ENCODE measurements at places on chromosomes 16 and 17.

DNA sequence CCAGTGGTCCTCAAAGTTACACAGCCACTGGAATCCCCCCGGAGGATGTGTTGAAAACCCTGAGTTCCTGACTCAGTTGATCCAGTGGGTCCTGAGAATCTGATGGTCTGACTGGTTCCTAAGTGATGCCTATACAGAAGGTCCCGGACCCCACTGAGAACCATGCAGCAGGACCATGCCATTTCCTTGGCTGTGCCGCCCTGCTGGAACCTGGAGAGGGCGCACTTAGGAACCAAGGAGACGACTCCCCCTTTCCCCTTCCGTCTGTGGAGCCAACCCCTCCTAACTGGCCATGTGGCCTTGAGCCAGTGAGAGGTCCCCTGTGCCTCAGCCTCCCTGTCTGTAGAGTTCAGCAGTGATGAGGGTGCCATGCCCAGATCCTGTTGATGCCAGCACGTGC lies 22.0 kb downstream of the C16orf74 start:
- no peak for DNase-seq

GRCh38 chr16:30406795-30407101 lies 658 bp upstream of the ZNF771 start:
- no peak for DNase-seq

DNA sequence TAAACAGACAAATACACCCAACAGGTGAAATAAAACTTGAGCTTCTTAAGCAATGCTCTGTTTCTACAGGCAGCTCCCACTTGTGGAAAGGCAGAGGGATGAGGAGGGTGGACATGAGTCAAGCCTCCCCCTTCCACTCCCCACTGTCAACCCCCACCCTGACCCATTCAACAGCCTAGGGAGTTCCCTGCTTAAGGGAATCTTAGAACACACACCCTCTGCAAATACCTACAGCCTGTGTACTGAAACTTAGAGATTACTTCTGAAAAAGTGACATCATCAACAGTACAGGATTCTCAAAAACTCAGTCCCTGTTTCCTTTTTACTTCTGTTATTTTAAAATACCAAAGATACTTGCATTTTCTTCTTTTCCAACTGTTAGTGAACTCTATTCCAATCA lies 345.4 kb downstream of the SOX9 start:
- DNase-seq: no peak

- no peak for DNase-seq
Measured at GRCh38 chr17:47641202-47641601, 8.5 kb upstream of the KPNB1 start.

GRCh38 chr17:80872501-80873306 lies 118.9 kb upstream of the CHMP6 start:
- DNase-seq: no peak

GRCh38 chr17:72591289-72592241 lies 470.7 kb downstream of the SOX9 start:
- DNase-seq: no peak

DNA sequence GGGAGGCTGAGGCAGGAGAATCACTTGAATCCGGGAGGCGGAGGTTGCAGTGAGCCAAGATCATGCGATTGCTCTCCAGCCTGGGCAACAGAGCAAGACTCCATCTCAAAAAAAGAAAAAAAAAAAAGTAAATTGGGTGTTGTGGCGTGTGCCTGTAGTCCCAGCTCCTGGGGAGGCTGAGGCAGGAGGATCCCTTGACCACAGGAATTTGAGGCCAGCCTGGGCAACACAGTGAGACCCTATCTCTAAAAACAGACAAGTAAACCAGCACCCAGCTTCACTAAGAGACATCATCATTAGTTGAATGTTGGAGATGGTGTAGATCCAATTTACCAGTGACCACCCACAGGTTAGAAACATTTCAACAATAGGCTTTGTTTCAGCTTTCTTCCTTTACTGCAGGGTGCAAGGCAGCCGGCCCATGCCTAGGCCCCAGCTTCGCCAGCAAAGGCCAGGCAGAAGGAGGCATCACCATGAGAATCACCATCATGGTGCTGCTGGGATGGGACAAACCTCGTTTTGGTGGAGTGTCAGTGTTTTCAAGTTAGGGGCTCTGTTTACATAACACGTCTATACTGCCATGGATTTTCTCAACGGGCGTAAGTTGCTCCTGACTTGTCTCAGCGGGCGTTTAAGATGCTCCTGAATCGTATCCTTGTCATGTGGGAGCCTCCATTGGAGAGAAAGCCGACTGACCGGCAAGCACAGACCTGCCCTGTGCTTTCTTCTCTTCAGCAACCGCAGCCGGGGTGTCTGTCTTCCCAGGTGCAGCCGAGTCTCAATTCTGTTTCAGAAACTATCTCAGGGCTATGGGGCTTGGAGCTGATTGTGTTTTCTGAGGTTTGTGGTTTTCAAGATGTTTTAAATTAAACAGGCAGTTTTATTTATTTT lies 7.3 kb downstream of the TCF25 start:
- no peak for DNase-seq

DNA sequence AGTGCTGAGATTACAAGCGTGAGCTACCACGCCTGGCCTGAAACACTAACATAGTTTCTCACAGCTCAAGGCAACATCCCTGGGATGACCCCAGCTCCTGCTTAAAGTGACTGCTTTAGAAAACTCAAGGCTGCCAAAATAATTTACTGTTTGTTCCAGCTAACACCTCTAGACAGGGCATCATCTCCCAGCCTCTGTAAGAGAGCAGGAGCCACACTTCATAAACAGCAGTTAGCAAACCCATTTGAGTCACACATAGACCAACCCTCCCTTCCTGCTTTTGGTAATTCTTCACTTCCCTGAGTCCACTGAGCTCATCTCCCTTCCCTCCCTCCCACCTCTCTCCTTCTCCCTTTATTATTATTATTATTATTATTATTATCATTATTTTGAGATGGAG lies 201.3 kb downstream of the XYLT1 start:
- no peak for DNase-seq

- DNase-seq: no peak
Measured at GRCh38 chr16:75097941-75098901, 18.4 kb downstream of the LDHD start.

DNA sequence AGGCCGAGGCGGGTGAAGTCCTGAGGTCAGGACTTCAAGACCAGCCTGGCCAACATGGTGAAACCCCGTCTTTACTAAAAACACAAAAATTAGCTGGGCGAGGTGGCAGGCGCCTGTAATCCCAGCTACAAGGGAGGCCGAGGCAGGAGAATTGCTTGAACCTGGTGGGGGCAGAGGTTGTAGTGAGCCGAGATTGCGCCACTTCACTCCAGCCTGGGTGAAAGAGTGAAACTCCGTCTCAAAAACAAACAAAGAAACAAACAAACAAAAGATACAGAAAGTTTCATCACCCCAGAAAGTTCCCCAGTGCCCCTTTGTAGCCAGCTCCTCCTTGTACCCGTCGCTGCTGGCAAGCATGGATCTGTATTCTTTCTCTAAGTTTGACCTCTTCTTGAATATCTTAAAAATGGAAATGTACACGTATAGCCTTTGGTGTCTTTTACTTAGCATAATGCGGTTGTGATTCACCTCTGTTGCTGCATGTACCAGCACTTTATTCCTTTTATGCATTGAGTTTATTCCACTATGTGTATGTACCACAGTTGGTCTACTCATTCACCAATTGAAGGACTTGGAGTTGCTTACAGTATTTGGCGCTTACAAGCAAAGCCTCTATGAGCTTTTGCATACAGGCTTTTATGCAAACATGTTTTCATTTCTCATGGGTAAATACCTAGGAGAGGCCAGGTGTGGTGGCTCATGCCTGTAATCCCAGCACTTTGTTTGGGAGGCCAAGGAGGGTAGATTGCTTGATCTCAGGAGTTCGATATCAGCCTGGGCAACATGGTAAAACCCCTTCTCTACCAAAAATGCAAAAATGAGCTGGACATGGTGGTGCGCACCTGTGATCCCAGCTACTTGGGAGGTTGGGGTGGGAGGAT lies 87.5 kb upstream of the CLEC18A start:
- no peak for DNase-seq

DNA sequence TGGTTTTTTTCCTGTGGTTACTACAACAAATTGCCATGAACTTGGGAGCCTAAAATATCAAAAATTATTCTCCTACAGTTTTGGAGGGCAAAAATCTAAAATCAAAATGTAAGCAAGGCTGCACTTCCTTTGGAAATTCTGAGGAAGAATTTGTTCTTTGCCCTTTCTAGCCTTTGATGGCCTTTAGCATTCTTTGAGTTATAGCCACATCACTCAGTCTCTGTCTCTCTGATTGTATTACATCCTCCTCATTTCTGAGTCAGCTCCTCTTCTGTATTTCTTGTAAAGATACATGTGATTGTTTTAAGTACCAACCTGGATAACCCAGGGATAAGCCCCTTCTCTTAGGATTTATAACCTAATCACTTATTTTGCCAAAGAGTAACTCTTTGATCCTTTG lies 282.0 kb downstream of the BCAS3 start:
- no peak for DNase-seq

DNA sequence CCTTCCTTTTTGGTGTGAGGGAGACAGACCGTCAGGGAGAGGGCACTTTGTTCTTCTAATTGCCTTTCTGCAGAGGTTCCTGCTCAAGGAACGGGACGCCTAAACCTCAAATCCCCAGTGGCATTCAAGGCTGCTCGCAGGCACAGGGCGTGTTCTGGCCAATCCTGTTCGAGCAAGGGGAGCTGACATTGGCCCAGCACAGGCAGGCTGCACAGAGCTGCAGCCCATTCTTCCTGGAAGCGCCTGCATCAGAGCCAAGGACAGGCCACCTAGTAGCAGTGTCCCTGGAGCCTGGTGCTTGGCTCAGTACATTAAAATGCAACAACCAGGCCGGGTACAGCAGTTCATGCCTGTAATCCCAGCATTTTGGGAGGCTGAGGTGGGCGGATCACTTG lies 72.2 kb upstream of the CREBBP start:
- DNase-seq: no peak

GRCh38 chr17:55680686-55681341 lies 41.9 kb downstream of the TMEM100 start:
- DNase-seq: no peak

DNA sequence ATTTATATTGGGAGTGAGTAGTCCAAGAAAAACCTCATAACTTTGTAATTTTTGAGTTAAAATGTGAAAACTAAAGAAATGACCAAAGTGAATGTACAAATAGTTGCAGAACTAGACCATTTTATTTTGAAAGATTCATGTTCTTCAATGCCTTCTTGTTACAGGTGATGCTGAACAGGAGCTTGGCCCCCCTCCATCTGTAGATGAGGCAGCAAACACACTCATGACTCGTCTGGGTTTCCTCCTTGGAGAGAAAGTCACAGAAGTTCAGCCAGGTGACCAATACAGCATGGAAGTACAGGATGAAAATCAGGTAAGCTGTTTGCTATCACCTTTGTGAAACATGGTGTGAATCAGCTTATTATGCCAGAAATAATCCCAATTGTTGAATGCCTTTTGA lies 227.8 kb downstream of the TANC2 start:
- DNase-seq: no peak

- DNase-seq: no peak
Measured at GRCh38 chr17:22600644-22601298, 908.4 kb downstream of the KCNJ18 start.

GRCh38 chr16:89442990-89443726 lies 47.2 kb downstream of the ANKRD11 start:
- no peak for DNase-seq

DNA sequence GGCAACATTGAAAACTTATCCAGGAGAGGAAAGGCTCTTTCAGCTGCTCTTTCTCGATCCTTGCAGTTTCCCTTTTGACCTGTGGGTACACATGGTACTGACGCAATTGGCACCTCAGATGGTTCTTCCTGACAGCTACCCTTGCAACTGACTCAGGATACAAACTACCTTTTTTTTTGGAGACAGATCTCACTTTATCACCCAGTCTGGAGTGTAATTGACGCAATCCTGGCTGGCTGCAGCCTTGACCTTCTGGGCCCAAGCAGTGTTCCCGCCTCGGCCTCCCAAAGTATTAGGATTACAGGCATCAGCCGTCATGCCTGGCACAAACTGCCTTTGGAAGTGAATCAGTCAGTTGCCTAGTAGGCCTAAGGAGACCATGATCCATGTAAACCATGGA lies 607.2 kb downstream of the WWOX start:
- DNase-seq: no peak

- no peak for DNase-seq
Measured at GRCh38 chr16:67027046-67027445, 1.9 kb upstream of the CBFB start.

- DNase-seq: no peak
Measured at GRCh38 chr17:12571606-12572005, 94.1 kb upstream of the MYOCD start.

- no peak for DNase-seq
Measured at GRCh38 chr17:82134101-82134500, 36.1 kb upstream of the FASN start.

GRCh38 chr17:55577687-55578086 lies 66.4 kb upstream of the SMIM36 start:
- DNase-seq: no peak

GRCh38 chr17:33895491-33895890 lies 359.6 kb upstream of the CCL2 start:
- DNase-seq: no peak

DNA sequence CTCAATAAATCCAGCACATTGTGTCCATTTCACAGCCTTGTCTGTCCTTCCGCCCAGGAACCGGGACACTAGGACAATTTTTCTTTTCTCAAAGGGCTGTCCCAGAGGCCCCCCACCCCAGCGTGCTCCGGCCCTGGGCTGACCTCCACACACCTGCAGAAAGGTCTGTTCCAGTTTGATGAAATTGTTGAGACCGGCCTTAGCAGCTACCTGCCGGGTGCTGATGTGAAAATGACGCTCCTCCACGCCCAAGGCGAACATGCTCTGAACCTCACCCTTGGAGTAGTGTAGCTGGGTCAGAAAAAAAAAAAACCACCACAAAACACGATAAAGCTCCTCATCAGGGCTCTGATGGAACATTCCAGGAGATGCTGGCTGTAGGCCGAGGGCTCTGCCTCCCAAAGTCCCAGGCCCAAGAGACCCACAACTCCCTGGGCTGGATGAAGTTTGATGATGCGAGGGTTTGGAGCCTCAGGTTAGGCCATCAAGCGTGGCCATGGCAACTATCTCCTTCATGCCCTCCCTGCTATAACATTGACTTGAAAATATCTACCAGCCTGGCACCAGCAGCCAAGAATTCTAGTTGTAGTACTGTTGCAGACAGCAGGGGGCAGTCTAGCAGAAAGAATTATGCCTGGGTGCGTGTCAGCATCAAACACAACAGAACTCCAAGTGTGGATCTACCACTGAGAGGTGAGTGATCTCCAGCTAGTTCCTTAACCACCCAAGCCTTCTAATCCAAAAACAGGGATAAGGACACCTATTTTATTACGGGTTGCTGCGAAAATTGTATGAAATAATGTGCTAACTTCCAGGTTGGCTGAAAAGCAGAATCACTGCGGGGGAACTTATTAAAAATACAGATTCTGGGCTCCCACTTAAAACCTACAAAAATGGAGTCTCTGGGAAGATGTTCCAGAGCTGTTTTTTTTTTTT lies 62.1 kb downstream of the RMI2 start:
- DNase-seq: peak; percentile 61

GRCh38 chr17:2054262-2054511 lies 716 bp upstream of the HIC1 start:
- DNase-seq: no peak
